ENCODE measurements at places on chromosomes 12 and 14.

- peak; percentile 64 for DNase-seq
Observed at GRCh38 chr12:45725631-45726602, 3.6 kb upstream of the ARID2 start.

- DNase-seq, result no peak
Observed at GRCh38 chr14:98957211-98958047, 314.6 kb downstream of the BCL11B start.

GRCh38 chr14:67345583-67345982, 14.0 kb downstream of the ATP6V1D start:
- no peak for DNase-seq

- no peak for DNase-seq
Observed at GRCh38 chr12:69266036-69266635, 26.8 kb downstream of the CPSF6 start.

GRCh38 chr12:72084880-72085279, 146.2 kb downstream of the TPH2 start:
- DNase-seq, result no peak

DNA sequence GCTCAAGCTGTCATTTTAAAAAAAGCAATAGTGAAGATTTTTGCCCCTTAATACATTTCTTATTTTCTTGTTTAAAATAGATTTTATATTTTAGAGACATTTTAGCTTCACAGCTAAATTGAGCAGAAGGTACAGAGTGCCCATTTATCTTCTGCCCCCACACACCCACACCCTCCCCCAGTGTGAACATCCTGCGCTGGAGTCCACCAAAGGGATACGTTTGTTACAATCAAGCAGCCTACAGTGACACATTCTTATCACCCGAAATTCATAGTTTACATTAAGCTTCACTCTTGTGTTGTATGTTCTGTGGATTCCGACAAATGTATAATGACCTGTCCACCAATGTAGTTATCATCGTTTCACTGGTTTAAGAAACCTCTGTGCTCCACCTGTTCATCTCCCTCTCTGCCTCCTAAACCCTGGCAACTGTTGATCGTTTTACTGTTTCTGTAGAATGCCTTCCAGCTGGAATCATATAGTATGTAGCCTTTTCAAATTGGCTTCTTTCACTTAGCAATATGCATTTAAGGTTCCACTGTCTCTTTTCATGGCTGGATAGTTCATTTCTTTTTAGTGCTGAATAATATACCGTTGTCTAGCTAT, 91.0 kb upstream of the TRAF3 start:
- DNase-seq, result no peak

DNA sequence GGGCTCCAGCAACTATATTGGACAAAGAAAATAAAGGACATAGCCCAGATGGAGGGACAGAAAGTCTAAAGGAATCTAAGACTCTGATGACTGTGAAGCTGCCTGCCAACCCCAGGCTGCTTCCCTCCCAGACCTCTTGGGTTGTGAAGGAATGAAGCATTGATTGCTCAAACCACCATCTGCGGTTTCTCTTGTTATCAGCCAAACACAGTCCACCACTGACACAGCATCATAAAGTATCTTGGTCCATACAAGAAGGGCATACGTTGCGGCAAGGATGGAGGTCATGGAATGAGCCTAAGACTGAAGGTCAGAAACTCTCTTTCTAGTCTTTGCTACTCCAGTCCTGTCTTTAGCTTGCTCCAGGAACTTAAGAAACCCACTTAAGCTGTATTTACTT, 58.5 kb upstream of the PLXNC1 start:
- DNase-seq, result no peak

DNA sequence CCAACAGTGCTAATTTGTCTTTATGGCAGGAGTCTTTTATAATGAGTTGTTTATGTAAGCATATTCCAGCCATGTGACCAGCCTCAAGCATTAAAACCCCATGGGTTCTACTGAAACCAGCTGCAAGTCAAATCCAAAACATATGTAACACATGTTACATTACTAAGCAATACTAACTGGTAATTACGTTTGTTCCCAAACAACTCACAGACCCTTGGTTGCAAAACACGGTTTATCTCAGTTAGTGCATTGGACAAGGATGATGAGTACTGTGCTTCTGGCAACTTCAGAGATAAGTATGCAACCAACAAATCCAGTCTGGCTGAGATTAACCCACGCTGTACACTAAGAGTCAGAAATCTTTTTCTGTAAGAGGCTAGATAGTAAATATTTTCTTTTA, 110.1 kb upstream of the FAR2 start:
- no peak for DNase-seq

GRCh38 chr12:131098178-131098981, 144.7 kb downstream of the ADGRD1 start:
- DNase-seq, result no peak

- DNase-seq, result no peak
Observed at GRCh38 chr14:81681541-81681940, 147.9 kb upstream of the SEL1L start.

- DNase-seq, result no peak
Observed at GRCh38 chr14:28761438-28762291, 4.9 kb upstream of the FOXG1 start.

- peak; percentile 80 for DNase-seq
Observed at GRCh38 chr12:121095544-121096198, 37.0 kb upstream of the P2RX7 start.

All from activated CD4-positive, alpha-beta T cell treated with anti-CD3 and anti-CD28 coated beads, Interleukin-2, amount 10 ng/mL, durations not matched to agents 7 days and 5 days (primary cell).